CD4-positive, alpha-beta T cell treated with Interleukin-12 subunit alpha and Interleukin-12 subunit beta, for 1 hour (primary cell): ENCODE measurements at places on chromosomes 16 and 17.

- no peak for DNase-seq
Observed at GRCh38 chr16:888901-889570, 81.7 kb downstream of the LMF1 start.

DNA sequence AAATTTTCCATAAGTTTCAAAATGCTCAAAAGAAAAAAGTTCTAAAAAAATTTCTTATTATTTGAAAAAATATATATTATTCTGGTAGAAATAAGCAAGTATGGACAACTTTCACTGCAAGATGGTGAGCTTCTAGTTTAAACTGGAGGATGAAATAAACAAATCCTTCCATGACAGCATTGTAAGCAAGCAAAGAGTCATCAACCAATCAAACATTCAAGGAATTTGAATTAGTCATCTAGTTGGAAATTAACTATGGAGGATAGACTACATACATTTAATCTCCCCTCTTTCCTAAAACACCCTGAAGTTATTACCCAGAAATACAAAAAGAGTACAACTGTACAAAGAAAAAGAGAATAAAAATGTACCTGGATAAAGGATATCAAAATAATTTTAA, 51.0 kb upstream of the IRX5 start:
- no peak for DNase-seq

GRCh38 chr16:85245307-85246172, 133.3 kb upstream of the CIBAR2 start:
- DNase-seq = peak; percentile 54

DNA sequence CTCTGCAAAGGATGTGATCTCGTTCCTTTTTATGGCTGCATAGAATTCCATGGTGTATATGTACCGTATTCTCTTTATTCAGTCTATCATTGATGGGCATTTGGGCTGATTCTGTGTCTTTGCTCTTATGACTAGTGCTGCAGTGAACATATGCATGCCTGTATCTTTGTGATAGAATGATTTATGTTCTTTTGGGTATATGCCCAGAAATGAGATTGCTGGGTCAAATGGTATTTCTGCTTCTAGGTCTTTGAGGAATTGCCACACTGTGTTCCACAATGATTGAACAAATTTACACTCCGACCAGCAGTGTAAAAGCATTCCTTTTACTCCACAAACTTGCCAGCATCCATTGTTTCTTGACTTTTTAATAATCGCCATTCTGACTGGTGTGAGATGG, 60.2 kb upstream of the ADORA2B start:
- no peak for DNase-seq

DNA sequence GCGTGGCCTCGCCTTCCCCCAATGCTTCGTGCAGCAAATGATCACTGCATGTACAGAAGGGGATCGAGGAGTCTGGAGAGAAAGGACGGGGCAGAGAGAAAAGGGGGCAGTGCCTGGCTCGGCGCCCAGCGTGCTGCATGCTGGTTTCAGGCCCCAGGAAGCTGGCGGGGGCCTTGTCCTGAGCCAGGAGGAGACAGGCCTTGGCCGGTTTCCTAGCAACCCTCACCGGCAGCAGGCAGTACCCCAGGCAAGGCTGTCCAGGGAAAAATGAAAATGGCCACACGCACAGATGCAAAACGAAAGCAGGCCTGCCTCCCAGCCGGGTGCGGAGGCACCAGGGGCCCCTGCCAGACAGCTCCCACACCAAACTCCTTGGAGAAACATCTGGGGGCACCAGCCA, 126.3 kb downstream of the ZFHX3 start:
- no peak for DNase-seq

DNA sequence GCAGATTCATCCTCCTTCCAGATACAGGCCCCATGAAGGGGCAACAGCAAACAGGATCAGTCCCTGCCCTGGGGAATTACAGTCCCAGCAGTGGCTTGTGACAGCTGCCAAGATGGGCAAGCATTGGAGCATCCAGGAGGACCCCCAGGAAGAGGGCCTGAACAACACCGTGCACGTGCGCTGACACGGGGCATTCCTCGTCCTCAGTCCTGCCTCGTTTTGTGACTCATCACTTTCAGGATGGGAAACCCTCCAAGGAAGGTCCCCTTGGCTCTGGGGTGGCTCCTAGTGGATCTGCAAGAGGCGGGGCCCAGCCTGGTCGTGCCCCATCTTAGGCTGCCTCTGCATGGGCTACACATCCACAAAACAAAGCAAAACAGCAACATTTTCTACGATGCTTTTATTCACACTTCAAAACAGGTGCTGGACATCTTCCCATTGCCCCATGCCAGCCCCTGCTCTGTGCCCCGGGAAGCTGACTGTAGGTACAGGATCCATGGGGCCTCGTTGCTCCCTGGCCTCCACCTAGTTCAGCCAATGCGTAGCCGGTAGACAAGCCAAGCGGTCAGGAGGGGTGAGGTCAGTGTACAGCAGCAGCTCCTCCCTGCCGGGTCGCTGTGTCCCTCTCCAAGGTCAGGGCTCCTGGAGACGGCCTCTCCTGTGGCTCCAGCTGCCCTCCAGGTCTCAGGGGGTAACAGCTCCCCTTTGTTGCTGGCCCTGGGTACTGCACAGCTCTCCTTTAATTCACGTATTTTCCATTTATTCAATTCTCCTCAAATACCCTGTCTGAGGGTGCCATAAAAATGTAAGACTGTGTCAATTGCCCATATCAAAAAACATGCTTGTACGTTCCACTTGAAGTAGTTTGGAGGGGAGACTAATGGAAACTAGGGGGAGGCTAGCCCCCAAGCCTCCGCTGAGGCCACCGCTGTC, 32.2 kb downstream of the ACTG1 start:
- DNase-seq = no peak

GRCh38 chr17:51842763-51843162, 315.8 kb downstream of the CA10 start:
- DNase-seq = no peak

- DNase-seq = no peak
Observed at GRCh38 chr16:61791464-61791863, 244.8 kb downstream of the CDH8 start.

DNA sequence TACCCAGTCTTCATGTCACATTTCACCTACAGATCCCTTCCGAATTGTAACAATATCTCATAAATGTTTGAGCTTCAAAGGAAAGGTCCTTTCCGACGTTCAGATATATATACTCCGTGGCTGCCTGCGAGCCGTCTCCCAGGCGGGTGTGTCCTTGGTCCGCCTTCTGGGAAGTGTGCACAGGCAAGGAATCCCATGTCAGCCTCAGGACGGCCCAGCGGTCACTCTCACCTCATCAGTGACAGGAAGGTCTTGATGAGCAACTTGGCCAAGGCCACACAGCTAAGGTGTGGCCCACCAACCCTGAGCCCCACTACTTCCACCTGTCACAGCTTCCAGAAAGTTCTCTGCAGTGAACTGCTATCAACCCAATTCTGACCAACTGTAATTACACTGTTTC, 4.3 kb downstream of the LMF1 start:
- DNase-seq = no peak

GRCh38 chr17:80212962-80213642, 7.0 kb downstream of the SGSH start:
- DNase-seq = no peak

GRCh38 chr16:84735849-84736586, 36.2 kb downstream of the USP10 start:
- DNase-seq = peak; percentile 63

DNA sequence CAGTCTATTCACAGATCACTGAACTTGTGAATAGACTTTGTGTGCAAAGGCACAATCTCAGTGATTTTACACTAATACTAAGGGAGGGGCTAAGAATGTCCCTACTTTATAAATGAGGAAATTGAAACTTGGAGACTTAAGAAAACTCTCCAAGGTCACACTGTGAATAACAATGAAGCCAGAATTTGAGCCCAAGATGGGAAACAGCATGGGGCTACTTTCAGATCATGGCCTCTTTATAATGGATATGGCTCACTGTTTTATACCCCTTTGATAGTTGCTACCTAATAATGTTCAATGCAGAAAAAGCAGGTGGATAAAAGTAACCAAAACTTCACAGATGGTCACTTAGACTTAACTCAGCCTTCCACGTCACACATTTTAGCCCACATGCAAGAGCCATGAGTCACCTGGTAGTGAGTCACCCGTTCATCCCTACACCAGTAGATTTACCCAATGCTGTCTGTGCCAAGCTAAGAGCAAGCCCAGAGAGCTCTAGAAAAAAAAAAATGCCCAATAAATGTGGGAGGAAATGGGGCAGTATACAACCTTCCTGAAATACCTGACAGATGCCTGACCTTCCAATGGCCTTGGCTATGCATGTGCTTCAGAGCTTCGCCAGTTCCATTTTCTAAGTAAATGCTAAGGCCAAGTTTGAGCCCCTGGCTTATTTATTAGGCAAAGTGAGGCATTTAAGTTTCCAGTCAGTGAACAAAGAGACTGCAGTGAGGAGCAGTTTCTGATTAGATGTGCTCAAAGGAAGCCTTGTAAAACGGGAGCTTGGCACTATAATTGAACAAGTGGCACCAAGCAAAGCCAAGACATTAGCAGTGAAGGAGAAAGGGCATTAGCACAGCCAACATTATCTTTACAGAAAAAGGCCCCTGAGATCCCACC, 219.7 kb downstream of the TMEM114 start:
- DNase-seq = no peak

DNA sequence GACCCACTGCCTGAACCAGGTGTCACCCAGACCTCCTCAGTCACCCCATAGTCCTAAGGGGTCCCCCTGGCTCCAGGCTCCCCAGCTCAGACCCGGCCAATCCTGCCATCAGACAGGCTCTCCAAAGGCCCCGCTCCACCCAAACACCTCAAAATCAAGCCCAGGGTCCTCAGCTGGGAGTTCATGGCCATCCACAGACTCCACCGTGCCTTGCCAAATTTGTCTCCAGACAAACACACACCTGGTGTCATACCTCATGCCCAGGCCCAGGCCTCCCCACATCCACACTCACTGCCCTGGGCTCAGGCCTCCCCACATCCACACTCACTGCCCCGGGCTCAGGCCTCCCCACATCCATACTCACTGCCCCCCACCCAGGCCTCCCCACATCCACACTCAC, 12.5 kb downstream of the RPH3AL start:
- no peak for DNase-seq

DNA sequence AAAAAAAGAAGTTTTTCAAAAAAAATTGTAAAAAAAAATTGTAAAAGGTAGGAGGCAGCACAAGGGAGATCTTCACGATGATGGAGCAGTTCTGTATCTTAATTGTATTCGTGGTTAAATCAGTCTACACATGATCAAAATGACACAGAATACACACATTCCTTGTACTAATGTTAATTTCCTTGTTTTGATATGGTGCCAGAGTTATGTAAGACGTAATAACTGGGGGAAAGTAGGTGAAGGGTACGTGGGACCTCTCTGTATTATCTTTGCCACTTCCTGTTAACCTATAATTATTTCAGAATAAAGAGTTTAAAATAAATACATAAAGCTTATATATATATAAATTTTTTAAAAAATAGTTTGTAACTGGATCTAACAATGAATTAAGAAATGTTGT, 36.8 kb downstream of the HELZ start:
- no peak for DNase-seq

DNA sequence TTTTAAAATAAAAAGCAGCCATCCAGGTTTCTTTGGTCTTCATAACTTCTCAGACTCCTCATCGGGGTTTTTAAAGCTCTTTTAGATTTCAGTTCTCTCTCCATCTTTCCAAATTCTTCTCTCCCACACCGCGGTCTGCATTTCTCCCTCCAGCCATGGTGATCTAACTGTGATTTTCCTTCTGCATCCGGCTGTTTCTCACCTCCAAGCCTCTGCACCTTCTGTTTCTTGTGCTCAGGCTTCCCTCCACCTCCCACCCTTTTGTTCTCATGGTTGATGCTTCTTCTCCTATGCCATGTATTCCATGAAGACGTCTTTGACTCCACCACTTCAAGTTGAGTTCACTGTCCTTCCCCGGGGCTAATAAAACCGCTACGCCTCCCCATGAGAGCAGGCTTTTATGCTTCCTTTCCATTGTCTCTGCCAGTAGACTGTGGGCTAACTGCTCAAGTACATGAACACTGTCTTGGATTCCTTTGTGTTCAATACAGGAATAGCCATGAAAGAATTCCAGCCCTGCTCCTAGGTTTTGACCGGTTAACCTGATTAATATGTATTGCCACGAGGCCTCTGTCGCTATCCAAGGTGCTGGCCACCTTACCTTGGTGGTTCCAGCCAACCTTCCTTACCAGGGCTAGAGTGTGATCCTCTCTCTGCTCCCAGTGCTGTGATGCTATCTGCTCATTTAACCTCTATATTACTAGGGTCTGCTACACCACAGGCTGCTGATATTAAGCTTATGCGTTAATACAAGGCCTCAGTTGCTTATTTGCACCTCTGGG, 625.1 kb downstream of the HS3ST4 start:
- no peak for DNase-seq

GRCh38 chr16:46688101-46688653, 801 bp downstream of the VPS35 start:
- DNase-seq = no peak

- no peak for DNase-seq
Observed at GRCh38 chr17:17386094-17386800, 83.1 kb downstream of the NT5M start.

GRCh38 chr17:8939496-8940334, 25.8 kb downstream of the PIK3R5 start:
- DNase-seq = peak; percentile 58

DNA sequence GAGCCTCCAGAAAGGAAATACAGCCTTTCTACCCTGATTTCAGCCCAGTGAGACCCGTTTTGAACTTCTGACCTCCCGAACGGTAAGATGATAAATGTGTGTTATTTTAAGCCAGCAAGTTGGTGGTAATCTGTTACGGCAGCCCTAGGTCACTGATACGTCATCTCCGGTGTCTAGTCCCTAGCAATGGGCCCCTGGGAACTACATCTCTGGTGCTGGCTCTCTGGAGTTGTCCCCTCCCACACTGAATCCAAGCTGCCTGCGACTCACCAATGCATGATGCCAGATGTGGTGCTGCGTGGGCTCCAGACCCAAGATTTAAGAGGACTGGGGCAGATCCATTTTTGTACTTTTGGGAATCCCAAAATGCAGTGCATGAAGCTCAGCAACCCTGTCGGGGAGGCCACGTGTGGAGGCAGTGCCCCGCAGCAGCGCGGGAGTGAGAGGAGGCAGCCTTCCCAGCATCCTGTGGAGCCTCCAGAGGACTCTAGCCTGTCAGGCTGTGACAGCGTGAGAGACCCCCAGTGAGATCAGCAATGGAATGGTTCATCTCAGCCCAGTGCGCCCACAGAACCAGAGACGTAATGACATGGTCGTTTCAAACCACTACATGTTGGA, 43.6 kb upstream of the USP7 start:
- no peak for DNase-seq

DNA sequence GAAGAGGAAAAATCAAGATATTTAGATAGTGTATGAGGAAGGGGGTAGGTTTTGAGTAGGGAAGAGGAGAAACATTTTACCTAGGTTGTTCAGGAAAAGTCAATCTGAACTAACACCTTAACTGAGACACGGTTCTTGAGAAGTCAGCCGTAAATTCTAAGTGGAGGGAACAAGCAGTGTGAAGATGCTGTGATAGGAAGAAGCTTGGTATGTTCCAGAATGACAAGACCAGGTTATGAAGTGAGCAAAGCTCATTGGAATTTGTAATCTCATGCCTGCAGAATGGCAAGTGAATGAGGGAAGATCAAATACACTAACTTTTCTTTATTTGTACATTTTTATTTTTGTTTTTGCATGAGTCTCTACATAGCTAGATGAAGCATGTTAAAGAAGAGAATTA, 307.6 kb downstream of the ZFHX3 start:
- no peak for DNase-seq
